SK-N-SH (cell line): ENCODE measurements at places on chromosomes 11 and 22.
A peak's percentile ranks its signal among the peaks of the same experiment; 100 is the strongest.

DNA sequence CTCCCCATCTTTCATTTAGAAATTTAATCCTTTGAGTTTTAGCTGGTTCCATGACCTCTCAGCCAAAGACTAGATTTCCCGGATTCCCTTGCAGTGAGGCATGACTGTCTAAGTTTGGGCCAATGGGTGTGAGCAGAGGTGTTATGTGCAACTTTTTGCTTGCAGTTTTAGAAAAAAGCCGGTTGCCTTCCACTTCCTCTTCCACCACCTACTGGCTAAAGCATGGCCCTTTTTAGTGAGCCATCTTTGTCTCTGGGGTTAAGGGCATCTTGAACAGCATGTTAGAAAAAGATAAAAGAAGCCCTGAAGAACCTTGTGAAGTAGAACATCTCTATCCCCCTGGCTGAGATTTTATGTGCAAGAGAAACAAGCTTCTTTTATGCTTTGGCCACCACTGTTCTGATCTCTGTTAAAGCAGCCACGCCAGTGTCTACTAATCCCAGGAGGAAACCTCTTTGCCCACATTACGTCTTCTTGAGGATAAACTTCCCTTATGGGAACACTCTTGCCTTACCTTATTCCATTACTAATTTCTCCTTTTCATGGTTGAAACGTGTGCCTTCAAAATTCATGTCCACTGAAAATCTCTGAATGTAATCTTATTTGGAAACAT is 279.9 kb downstream of the TENM4 start:
- DNase-seq: no peak

DNA sequence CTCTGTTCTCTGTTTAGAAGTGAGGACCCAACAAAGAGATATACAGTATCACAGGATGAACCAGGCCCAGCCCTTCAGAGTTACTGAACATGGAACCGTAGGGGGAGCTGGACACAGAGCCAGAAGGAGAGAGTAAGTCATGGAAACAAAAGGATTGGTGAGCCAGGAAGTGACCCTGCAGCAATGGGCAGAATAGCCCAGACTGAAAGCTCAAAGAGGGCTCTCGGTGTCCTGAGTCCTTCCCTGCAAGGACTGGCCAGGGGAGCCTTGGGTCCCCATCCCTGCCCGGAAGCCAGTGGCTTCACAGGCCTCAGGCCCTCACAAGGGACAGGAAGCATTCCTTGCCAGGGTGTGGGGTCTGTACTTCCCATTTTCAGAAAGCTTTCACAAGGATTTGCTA is 150.6 kb downstream of the SPATA19 start:
- DNase-seq: no peak

- no peak for DNase-seq
Measured at GRCh38 chr22:46792061-46792796, 29.8 kb downstream of the TBC1D22A start.

DNA sequence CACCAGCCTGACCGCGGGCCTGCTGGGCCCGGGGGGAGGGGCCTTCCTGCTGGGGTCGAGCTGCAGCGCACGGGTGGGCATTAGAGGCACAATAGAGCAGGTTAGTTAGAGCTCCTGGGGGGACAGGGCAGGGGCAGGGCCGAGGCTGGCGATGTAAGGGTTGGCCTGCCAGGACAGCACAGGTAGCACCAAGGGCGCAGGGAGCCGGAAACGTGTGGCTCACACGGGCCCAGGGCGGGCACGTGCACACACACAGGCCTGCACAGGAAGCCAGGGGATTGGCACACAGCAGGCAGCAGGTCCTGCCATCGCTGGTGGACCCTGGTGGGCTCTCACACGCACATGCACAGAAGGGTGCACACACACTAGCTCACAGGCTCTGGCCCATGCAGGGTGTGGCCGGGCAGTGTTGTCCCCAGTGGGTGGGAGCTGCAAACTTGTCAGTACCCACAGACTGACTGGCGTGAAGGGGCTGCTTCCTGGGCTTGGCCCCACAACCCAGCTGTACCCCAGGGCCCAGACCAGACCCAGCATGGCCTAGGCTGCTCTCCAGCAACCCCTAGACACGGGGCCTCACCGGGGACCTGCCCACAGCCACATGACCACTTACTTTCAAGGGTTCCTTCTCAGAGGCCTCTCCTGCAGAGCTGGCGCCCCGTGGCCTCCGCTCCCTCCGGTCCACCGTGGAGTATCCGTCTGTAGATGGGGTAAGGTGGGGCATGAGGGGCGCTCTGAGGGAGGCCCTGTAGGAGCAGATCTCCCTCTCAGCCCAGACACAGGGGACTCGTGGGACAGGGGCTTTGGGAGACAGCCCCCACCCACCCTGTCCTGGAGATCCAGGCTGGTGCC is 29.9 kb upstream of the TXNRD2 start:
- DNase-seq: no peak

DNA sequence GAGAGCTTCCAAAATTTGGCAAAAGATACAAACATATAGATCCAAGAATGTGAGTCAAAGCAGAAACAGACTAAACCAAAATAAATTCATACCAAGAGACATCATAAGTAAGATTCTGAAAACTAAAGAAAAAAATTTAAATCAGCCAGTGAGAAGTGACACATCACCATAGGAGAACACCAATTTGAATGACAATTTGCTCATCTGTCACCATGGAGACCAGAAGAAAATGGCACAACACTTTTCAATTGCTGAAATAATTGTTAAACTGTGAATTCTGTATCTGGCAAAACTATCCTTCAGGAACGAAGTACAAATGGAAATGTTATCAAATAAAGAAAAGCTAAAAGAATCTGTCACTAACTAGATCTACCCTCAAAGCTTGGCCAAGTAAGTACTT is 864.3 kb downstream of the BRD1 start:
- DNase-seq: no peak

DNA sequence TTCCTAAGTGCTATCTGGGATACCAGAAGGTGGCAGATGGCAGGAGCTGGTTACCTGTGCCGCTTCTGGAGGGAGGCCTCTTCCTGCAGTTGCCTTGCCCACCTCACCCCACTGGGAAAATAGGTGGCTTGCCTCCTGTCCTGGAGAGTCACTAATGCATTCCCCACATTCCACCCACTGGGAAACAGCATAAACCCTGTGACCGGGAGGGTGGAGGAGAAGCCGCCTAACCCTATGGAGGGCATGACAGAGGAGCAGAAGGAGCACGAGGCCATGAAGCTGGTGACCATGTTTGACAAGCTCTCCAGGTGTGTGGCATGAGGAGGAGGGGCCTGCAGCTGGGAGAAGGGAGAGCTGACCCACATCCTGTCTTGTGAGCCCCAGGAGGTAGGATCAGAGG is 5.6 kb downstream of the RIC8A start:
- no peak for DNase-seq

GRCh38 chr22:45482169-45482568 is 20.5 kb upstream of the FBLN1 start:
- DNase-seq: no peak

DNA sequence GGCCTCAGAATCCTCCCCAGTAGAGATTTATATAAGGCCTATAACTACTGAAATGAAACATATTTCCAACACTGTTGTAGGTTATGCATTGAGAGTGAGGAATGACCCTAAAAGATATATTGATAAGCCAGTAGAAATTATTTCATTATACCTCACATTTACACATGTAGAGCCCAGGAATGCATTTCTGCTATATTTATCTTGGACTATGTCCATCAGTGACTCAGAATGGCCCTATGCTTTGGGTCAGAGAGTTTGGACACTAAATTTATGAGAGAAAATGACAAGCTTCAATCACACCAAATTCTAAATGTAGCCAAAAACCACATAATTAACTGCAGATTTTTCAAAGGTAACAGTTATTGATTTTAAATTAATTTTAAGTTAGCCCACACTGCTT is 761.9 kb downstream of the DLG2 start:
- DNase-seq: no peak

DNA sequence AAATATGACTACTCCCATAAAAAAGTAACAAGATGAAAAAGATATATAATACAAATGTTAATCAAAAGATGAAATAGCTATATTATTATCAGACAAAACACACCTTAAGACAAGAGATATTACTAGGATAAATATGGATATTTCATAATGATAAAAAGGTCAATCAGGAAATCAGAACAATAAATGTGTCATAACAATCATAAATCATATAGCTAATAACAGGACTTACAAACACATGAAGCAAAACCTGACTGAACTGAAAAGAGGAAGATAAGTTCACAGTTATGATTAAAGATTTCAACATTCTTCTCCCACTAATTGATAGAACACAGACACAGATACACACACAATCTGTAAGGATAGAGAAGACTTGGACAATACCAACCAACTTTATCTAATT is 47.2 kb downstream of the EIF3M start:
- DNase-seq: no peak

GRCh38 chr11:13143486-13144297 is 133.9 kb upstream of the BMAL1 start:
- no peak for DNase-seq

DNA sequence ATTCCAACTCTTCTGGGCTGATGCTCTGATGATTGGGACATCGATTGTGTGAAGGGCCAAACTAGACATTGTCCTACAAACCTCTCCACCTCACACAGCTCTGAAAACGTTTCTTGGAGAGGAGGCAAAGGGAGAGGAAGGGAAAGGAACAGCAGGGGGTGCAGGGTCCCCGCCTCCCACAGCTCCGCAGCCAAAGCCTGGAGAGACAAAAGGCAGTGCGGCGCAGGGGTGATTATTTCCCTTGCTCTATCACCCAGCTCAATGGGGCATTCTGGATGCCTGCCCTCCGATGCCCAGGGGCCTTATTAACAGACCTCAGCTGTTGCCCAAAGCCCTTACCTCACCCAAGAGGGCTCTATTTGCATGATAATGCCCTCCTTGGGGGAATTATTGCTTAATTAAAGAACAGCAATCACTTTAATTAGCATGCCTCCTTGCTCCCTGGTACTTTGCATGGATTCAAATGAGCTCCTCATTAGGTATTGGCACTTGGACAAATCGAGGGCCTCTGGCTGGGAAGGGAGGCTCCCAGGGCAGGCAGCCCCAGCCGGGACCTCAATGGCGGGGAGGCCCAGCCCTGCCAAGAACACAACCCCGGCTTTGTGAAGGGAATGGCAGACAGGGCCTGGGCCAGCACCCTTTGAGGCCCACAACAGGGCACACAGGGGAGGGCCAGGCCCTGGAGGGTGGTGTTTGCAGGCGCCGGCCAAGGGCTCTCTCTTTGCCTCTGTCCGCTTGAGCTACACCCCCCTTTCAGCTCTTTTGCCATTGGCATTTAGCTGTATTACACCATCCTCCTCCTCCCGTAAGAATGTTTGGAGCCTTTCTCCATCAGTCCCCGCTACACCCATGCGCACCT is 19.8 kb upstream of the CDON start:
- no peak for DNase-seq

DNA sequence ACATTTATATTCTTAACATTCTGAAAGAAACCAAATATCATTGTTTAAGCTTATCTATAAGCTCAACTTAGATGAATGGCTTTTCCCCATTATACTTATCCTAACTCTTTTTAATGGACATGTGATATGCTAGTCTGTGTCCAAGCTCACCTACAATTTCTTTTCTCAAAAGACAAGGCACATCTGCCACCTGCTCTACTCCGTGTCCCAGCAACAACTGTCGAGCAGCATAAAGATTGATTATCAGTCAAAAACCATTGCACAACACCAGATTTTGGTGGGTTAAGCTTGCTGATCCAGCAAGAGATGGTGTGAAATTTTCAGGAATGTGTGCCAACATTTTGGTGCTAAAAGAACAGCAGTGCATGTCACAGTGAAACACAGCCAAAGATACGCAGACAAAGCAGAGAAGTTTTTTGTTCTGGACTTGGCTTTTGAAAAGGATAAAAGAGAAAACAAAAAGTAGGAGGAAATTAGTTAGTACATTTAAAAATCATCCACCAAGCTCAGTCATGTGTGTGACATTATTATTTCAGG is 65.8 kb downstream of the DCDC1 start:
- DNase-seq: no peak

DNA sequence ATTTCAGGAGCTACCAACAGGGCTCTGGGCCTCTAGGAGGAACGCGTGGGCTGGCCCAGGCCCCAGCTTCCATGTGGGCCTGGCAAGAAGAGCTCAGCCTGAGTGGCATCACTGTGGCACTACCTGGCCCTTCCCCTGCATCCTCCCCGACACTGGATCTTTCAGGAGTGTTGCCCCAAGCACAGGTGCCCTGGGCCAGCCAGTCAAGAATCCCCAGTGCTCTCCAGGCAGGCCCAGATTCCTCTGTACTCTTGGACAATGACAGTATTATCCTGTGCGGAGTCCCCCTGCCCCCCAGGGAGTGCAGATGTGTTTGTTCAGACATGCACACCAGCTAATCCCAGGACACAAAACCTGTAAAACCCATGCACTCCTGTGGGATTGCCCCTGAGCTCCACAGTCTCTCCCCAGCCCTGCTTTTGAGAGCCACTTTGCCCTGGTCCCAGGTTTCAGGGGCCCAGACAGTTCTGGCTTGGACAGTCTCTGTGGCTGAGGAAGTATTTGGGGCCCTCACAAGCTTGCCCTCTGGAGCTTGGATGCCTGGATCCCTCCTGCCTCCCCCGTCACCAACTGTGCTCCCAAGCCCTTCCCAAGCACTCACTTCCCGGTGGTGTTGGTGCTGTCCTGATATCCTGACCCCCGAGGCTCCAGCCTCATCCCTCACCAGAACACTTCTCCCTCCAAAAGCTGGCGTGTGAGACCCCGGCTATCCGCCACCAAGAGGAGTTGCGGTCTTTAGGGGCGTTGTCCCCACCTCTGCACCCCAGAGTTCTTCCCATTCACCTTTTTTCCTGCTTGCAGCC is 39.9 kb downstream of the KCNC1 start:
- no peak for DNase-seq

- DNase-seq: no peak
Measured at GRCh38 chr22:19565382-19566278, 41.4 kb upstream of the CLDN5 start.

DNA sequence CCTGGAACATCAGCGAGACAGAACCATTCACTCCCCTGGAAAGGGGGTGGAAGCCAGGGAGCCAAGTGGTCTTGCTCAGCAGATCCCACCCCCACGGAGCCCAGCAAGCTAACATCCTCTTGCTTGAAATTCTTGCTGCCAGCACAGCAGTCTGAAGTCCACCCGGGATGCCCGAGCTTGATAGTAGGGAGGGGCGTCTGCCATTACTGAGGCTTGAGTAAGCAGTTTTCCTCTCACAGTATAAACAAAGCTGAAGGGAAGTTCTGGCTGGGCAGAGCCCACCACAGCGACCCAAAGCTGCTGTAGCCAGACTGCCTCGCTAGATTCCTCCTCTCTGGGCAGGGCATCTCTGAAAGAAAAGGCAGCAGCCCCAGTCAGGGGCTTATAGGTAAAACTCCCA is 764.8 kb upstream of the LUZP2 start:
- DNase-seq: no peak

DNA sequence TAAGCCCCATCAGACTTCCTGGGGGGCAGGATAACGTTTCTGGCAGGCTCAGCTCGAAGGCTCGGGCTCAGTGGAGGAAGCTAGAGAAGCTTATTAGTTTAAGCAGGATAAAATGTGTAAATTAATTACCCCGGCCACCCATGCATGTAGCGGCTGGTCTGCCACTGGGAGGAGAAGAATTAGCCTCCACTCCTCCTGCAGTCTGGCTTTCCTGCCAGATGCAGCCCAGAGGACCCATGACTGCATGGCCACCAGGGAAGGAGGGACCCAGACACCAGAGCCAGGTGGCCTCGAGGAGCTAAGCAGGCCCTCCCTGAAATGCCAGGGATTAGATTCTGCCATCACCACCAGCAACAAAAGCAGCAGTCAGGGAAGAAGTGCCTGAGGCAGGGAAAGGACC is 32.3 kb downstream of the TRIM29 start:
- peak; percentile 84 for DNase-seq

GRCh38 chr11:43504316-43504950 is 145.7 kb downstream of the TTC17 start:
- DNase-seq: peak; percentile 31
